ENCODE measurements at places on chromosomes 16 and 17.

DNA sequence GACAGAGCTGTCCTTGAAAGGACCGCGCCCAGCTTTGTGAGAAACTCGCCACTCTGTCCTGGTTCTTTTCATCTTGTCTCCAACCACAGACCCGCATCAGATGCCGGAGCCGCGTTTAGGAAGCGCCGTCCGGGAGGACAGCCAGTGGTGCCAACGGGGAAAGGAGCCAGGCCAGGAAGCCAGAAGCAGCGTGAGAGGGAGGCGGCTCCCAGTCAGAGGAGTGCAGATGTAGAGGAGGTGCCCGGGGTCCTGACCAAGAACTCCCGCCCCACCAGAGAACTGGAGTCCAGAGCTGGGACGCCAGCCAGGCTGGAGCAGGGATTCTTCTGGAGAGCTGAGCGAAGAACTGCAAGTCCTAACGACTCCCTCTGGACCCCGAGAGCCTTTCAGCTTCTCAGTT, 49.3 kb upstream of the TNRC6C start:
- DNase-seq, result no peak

GRCh38 chr17:1676401-1676800, 8.3 kb downstream of the PRPF8 start:
- no peak for DNase-seq

DNA sequence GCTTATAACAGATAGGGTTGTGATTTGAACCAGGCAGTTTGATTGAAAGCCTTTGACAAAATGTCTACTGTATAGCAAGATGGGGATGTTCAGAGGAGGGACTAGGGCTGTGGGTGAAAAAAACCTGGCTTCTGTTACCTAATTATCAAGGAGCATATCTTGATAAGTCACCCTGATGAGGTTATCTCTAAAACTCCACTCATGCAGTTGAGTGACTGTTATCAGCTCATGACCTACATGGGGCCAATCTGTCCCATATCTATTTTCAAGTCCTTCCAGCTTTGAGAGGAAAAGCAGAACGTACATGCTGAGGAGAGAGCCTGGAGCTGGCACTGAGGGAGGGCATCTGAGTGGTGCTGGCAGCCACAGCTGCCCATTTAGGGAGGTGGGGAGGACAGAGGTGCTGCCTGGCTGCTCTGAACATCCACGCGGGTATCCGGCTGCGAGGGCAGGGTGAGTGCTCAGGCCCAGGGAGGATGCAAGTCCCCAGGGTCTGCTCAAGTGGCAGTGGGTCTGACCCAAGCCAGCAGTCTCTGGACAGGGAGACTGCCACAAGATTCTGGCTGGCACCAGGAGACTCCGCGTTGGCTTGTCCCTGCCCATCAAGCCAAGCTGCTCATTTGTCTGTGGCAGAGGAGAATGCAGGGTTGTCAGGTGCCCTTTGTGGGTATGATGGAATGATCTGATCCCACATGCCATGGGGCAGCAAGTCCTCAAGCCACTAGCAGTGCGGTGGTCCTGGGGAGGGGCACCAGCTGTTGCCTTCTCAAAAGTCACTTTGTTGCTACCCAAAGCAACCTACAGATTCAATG, 29.2 kb downstream of the ATPAF2 start:
- no peak for DNase-seq

GRCh38 chr17:51056813-51057510, 63.7 kb downstream of the SPAG9 start:
- DNase-seq, result no peak

- DNase-seq, result no peak
These were observed 241.7 kb downstream of the SEC14L1 start for GRCh38 chr17:77382356-77382911.

- DNase-seq, result no peak
These were observed 597.9 kb downstream of the KCNJ2 start for GRCh38 chr17:70767102-70767701.

DNA sequence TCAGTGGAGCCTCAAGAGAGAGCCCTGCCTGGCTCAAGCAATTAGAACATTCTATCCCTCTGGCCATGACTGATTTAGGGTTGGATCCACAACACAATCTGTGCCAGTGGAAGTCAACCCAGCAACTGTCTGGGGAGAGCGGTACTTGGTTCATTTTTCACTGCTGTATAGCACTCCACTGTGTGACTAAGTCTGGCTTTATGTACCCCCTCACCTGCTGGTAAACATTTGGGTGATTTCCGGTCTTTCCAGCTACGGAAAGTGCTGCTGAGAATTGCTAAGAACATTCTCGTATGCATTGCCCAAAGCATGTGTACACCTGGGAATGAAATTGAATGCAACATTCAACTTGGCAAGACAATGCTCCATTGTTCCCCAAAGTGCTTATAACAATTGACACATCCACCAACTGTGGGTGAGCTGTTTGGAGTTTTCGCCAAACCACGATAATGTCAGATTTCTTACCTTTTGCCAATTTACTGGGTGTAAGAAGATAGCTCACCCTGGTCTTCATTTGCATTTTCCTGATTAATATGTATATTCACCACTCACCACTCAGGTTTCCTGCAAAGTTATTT, 63.5 kb upstream of the MED9 start:
- DNase-seq, result no peak

- no peak for DNase-seq
These were observed 56.3 kb downstream of the MRM3 start for GRCh38 chr17:838486-838885.

DNA sequence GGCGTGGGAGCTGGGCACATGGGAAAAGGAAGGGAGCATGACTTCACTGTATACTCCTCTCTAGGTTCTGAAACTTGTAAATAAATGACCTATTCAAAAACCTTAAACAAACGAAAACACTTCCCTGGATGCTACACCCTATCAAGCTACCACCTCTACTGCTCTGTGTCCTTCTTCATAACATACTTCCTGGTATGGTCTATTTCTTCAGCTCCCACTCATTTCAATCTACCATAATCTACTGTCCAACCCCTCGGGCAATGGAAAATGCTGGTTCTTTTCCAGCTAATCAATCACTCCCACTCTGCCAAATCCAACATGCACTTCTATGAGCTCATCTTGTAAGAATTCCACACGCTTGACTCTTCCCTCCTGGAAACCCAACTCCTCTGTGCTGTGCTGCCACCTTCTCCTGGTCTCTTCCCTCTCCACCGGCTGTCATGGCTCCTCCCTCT, 42.4 kb downstream of the AMFR start:
- DNase-seq, result no peak

- no peak for DNase-seq
These were observed 5.3 kb downstream of the GPRC5B start for GRCh38 chr16:19879241-19879792.

- DNase-seq, result no peak
These were observed 83.7 kb downstream of the CPPED1 start for GRCh38 chr16:12719972-12720371.

DNA sequence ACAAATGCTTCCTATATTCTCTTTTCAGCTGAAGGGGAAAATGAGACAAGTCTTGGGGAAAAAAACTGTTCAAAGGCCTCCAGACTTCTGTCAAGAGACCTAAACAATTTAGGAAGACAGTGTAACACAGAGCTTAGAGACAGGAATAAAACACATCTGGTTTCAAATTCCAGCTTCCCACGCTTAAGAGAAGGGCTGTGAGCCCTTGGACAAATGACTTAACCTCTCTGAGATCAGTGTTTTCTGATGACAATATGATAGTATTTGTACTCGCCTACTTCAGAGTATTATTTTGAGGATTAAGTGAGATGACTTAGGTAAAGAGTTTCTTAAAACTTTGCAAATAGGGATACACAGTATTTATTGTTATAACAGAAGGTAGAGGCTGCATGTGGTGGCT, 29.5 kb downstream of the SMURF2 start:
- DNase-seq, result no peak

- no peak for DNase-seq
These were observed 1067.9 kb upstream of the EEF2KMT start for GRCh38 chr16:6165330-6165979.

GRCh38 chr16:78220571-78220970, 121.1 kb downstream of the WWOX start:
- DNase-seq, result no peak

GRCh38 chr16:79297805-79298204, 302.7 kb downstream of the MAF start:
- no peak for DNase-seq

GRCh38 chr17:66711881-66712321, 123.0 kb upstream of the CACNG5 start:
- DNase-seq, result no peak

DNA sequence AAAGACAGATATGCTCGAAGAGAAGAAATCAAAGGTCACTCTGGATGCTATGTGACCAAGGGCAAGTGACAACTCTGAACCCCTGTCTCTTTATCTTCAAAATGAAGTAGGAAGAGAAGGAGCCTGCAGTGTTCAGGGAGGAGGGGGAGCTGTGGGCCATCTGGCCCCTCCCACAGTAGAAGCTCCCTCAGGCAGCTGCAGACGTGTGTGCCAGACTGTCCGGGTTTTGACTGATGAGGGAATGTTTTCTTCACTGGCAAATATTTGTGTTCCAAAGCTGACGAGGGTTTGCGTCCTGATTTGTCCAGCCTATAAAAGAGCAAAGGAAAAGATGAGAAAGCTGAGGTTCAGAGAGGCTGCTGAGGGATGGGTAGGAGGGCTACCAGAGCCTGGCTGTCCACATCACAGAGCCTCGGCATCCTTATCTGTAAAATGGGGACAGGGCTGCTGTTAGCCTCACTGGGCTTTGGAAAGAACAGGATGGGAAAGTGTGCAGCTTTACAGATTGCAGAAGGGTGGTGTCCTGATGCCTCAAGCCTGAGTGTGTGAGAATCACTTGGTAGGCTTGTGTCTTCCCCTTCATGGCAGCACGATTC, 1.8 kb upstream of the GINS2 start:
- DNase-seq, result no peak

- no peak for DNase-seq
These were observed 25.8 kb downstream of the ABR start for GRCh38 chr17:1153795-1154546.

- no peak for DNase-seq
These were observed 35.5 kb downstream of the KSR1 start for GRCh38 chr17:27491713-27492190.

All from activated CD4-positive, CD25-positive, alpha-beta regulatory T cell treated with anti-CD3 and anti-CD28 coated beads, Interleukin-2, amount 50 U/mL, for 72 hours (primary cell).